ENCODE measurements at places on chromosomes 3 and 15.
A peak's percentile ranks its signal among the peaks of the same experiment; 100 is the strongest.

DNA sequence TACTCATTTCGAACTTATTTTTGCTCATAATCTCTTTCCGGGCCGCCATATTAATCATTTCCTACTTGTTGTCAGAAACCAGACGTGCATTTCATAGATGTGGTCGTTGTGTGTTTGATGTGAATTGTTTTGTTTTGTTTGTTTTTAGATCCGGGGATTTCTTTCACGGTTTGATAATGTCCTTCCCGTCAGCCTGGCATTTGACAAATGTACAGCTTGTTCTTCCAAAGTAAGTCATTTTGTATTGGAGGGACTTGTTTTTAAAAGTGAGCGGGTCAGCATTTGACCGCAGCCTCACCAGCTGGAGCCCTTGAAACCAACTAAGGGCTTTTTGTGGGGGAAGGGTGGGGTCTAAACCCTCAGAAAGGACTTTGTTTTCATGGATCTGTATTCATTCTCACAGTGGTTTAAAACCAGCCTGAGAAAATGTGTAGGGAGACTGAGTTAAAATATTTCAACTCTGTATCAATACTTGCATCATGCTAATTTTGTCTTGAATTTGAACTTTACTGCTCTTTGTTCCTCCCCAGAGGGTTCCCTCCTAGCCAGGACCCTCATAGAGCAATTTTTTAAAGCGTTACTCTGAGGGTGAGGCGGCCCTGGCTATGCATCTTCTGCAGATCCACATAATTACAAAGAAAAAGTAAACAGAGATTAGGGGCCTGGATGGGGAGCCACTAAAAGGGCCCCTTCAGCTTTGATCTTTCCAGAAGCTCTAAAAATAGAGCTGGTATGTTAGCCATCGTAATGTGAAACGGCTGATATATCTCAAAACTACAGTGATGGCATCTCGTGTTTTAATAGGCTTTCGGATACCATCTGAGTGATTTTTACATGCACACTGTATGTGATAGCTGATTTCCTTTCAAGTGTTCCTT is 107.9 kb downstream of the ATG7 start:
- no peak for DNase-seq

DNA sequence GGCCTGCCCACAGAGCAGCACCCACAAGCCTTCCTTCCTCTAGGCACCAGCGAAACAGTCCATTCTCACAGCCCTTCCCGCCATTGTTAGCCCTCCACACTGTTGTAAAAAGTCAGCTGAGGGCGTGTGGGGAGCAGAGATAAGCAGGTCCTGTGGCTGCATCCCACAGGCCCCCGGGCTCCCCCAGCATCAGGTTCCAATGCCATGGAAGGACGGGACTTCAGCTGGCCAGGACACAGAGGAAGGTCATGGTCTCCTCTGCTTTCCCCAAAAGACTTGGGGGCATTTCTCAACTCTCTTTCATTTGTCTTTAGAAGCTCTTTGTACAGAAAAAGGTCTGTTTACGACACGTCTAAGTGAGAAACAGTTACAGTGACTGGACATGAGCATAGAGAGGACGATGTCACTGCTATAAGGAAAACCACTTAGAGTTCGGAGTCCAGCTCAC is 85.2 kb upstream of the HERC1 start:
- DNase-seq, result no peak

DNA sequence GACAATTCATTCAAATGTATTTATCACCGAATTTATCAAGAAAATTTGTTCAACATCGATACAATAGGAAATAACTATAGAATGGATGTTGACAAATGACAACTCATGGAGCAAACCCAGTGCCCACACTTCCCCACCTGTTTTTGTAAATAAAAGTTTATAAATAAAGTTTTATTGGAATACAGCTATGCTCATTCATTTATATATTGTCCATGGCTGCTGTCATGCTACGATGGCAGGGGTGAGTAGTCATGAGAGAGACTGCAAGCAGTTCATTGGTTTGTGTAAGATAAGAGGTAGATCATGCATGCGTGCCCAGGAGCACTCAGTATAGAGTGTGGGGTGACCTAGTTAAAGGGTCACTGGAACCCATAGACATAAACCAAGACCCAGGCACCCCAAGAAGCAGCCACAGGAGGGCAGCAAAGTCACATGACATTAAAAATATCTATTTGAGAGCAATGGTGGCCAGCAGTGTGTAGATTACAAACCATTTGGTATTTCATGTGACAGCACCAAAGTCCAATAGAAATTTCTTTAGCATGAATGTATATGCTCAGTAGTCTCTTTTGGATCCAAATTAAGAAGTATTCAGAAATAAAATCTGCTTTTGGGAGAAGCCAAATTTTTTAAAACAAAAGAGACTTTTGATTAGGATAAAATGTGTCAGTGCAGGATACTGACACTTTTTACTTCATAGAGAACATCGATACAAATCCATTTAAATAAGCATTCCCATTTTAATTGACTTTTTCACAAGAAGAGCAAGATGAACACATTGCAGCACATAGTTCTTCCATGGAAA is 794.8 kb downstream of the MCTP2 start:
- no peak for DNase-seq

GRCh38 chr3:127694467-127695215 is 21.9 kb downstream of the ABTB1 start:
- DNase-seq, result no peak

GRCh38 chr3:31476209-31476608 is 56.5 kb upstream of the STT3B start:
- DNase-seq, result no peak

DNA sequence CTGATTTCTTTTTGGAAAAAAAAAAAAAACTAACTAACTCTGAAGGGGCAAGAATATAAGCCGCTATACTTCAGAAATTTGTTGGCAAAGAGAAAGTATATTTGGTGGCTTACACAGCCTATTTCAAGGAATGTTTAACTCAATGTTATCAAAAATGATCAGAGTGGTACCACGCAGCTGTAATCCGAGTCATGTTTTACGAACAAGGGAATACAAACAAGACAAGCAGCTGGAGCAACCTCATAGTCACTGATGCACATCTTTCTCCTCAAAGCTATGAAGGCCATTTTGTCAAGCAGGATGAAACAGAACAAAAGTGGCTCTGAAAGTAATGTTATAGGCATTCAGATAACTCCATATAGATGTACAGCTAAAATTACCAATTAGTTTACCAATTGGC is 81.2 kb downstream of the SCAPER start:
- DNase-seq, result no peak

GRCh38 chr3:13543253-13543652 is 5.7 kb upstream of the FBLN2 start:
- no peak for DNase-seq

GRCh38 chr3:10286596-10287295 is 6.0 kb downstream of the GHRL start:
- no peak for DNase-seq

DNA sequence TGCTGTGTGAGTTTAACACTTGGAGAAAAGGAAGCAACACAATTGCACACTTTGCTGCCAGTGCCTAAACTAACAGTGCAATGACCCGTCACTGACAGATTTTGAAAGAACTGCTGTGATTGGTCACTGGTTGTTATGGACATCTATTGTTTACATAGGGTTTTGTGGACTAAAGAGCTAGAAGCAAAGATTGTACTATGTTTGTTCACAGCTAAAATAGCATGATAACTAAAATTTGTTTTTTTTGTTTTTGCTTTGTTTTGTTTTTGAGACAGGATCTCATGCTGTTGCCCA is 112.4 kb upstream of the GOLGA8J start:
- no peak for DNase-seq

DNA sequence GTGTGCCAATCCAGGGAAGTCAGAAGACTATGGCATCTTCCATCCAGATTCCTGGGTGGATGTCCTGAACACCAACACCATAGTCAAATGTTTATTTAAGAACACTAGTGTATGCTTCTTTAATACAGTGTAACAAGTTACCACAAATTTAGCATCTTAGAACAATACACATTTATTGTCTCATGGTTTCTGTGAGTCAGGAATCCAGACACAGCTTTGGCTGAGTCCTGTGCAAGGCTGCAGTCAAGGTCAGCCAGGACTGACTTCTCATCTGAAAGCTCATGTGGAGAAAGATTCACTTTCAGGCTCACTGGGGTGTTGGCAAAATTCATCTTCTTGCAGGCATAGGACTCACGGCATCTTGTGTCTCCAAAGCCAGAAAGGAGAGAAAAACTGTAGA is 143.4 kb downstream of the ANXA2 start:
- DNase-seq, result no peak

GRCh38 chr3:13274551-13275332 is 145.4 kb downstream of the NUP210 start:
- no peak for DNase-seq

DNA sequence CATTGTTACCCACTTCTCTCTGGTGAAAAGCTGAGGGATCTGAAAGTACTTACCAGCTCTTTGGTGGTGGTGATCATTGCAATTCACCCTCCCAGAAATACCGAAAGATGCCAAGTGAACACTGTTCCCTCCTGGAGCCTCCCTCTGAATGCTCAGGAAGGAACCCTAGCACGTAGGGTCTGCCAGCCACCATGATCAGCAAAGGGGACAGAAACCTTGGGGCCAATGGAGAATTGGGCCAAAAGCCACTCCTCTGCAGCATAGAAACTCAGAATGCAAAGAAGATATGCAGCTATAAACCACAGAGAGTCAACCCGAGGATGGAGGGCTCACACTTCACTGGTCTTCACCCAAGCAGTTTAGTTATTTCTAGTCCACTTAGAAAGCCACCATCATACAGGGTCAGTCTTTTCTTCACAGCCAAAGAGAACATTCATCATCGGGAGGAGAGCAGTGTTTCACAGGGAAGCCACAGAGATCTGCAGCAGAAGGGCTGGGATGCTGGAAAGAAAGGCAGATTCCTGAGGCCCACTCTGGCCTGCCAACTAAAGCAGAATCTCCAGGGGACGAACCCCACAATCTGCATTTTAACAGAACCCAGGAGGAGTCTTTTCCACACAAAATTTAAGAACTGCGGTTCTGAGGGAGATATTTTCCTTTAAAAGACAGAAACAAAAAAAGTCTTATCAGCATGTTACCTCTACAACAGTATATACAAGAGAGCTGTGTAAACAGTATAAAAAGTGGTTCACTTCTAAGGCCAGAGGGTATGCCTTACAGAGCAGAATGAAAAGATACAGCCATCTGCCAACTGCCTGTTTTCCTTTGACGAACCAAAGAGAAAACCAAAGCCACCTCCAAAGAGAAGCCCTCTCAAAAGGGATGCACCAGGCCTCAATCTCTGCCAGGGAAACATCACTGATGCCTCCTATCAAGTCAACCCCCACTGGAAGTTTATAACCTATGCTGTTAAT is 11.3 kb downstream of the TBC1D2B start:
- peak; percentile 77 for DNase-seq

GRCh38 chr3:96012939-96013338 is 801.5 kb upstream of the EPHA6 start:
- DNase-seq, result no peak

Measured in GM12864 (cell line).